ENCODE measurements at places on chromosomes 5 and 9.

GRCh38 chr5:40681363-40682153, 1.8 kb downstream of the PTGER4 start:
- DNase-seq = peak; percentile 54

GRCh38 chr5:141711687-141712086, 29.7 kb upstream of the ARAP3 start:
- DNase-seq = no peak

GRCh38 chr5:160640406-160640805, 211.6 kb downstream of the ATP10B start:
- no peak for DNase-seq

GRCh38 chr5:138661991-138662434, 86.8 kb upstream of the HSPA9 start:
- no peak for DNase-seq

- no peak for DNase-seq
These were observed 290.9 kb upstream of the RGMB start for GRCh38 chr5:98482321-98483300.

DNA sequence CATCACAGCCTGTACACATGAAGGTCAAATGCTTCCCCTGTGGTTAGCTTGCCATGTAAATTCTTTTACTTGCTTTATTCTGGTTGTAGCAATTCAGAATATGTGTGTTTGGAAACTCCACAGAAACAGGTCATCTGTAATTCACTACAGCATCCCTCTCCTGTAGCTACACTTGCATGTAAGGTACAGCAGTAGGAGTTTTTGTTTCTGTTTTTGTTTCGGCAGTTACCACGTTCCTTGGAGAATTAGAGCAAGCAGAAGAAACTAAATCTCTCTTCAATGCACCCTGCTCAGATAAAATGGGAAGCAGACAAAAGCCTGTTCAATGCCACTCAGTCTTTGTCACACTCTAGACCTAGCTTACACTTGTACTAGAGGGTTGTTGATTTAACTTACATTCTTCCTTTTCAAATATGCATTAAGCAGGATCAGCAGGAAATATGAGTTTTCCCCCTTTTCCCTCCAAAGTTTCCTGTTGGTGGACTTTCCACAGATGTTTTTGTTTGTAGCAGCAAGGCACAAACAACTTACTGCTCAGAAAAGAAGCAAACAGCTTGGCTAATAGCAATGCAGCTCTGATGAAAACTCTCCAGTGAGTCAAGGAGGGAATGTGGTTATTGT, 80.9 kb downstream of the YIPF5 start:
- DNase-seq = no peak

DNA sequence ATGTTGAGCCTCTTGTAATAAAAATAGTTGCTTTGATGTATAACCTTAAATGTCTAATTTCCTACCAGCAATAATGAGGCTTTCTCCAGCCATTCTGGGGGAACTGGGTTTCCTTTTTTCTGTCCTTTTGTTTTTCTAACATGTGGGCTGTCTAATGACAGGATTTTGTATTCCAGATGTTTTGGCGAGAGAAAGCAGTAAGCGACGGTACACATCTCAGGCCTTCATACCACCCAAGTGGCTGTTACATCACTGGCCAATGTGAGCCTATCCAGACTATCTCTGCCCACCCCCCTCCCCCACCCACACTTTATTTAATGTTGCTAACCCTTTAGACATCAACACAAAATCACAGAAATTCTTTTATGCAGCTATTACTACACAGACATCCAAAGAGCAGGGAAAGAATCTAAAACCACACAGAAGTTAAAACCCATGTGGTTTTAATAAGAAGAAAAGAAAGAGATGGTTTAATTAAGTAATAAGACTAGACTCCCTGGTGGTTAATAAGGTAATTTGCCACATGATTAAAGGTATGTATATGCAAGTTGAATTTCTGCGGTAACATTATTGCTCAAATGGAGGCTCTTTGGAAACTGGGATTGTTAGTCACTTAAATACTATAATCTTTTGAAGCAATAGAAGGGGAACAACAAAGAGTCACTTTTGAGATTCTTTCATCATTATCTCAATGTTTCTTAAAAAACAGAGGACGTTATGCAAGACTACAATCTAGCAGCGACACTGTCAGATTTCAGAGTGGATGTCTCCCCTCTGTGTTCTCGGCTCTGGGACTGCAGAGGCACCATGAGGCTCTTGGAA, 365.1 kb downstream of the ENC1 start:
- no peak for DNase-seq

DNA sequence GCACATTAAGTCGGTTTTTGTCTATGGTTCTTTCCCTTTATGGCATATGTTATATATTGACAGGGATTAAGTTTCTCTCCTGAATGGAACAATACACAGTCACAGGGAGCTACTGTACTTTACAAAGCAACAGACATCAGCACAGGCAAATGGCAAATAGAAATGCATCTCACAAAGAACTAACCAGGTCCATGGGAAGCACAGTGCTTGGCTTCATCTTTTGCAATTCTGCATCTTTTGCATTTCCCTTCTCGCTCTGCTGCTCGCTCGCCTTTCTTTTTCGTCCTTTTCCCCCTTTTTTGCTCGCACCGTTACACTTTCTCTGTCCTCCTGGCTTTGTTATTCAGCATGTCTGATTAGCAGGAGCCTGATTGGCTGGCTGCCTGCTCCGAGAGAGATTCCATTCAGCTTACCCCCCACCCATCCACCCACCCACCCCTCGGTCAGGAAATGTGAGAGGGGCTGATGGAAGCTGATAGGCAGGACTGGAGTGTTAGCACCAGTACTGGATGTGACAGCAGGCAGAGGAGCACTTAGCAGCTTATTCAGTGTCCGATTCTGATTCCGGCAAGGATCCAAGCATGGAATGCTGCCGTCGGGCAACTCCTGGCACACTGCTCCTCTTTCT, at the start of gene ADAMTSL1:
Gene ADAMTSL1, plus strand, starts transcription at position 502 of the 628 bp plus-strand sequence. Its CDS starts 80 bp downstream, at position 582.
- DNase-seq = no peak

- no peak for DNase-seq
These were observed 371.6 kb upstream of the CCNH start for GRCh38 chr5:87784311-87784710.

- DNase-seq = no peak
These were observed 196.4 kb downstream of the RFX3 start for GRCh38 chr9:3329361-3329760.

DNA sequence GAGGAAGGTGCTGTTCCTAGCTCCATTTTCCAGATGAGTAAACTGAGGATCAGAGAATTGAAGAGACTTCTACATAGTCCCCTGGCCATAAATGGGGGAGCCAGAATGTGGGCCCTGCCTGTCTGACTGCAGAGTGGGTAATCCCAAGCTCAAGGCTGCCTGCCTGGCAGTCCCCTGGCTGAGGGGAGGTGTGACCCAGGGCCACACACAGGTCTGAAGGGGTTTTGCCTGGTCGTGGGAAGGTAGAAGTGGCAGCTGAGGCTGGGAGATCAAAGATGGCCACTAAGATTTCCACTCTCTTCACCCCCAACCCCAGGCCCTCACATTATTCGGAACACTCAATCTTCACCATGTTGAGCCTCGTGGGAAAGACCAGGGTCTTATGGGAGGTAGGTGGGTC, 176.3 kb downstream of the MACROH2A1 start:
- no peak for DNase-seq

DNA sequence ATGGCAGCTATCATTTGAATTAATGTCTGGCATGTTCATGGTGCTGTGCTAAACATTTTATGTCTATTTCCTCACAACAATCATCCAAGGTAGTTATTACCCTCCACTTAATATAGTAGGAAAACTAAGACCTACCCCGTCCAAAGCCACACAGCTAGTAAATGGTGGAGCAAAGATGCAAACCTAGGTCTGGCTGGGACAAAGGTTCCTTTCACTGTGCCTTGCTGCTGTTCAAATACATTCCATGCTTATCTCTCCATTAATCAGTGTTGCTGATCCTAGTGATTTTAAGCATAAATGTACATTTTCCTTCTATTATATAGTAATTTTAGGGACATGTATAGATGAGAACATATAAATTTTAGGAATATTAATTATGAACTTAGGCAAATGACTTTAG, 38.7 kb downstream of the CCDC125 start:
- DNase-seq = no peak

- no peak for DNase-seq
These were observed 19.3 kb downstream of the ACO1 start for GRCh38 chr9:32403567-32404260.

- DNase-seq = no peak
These were observed 127.4 kb downstream of the PALM2AKAP2 start for GRCh38 chr9:109907400-109907799.

GRCh38 chr9:121059998-121060636, 10.0 kb upstream of the C5 start:
- peak; percentile 70 for DNase-seq

DNA sequence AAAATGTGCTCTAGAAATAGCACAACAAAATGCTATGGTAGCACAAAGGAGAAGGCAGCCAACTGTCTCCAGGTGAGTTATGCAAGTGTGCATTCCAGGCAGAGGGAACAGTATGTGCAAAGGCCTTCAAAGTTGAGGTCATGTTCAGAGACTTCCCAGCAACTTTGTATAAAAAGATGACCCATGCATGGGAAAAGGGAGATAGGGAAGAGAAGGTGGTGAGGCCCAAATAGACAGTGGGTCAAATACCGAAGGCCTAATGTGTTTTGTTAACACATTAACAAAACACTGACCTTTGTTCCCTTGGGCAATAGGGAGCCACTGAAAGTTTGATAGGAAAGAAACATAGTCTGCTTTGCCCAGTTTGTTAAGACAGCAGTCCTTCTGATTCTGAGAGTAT, 445.3 kb downstream of the EBF1 start:
- no peak for DNase-seq

- DNase-seq = no peak
These were observed 37.0 kb upstream of the RPS23 start for GRCh38 chr5:82314964-82315758.

DNA sequence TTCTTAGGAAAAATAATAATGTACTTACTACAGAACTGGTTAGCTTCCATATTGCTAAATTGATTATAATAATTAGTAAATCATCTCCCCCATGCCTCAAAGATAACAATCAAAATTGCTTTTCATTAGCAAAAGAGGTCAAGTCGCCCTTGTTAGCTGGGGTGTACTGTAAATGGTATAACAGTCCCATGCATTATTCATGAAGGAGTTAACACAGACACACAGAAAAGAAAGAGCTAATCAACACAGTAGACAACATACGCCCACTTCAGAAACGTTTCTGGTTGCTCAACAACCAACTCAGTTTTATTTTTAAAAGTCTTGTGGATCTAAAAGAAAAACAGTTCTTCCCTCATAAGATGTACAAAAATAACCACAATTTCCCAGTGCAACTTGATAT, 100.2 kb downstream of the MPDZ start:
- DNase-seq = no peak

- no peak for DNase-seq
These were observed 166.3 kb upstream of the FSTL4 start for GRCh38 chr5:133778636-133779035.

GRCh38 chr9:26801772-26802171, 90.8 kb downstream of the CAAP1 start:
- DNase-seq = no peak

- DNase-seq = no peak
These were observed 69.8 kb downstream of the FAM78A start for GRCh38 chr9:131206495-131206894.

DNA sequence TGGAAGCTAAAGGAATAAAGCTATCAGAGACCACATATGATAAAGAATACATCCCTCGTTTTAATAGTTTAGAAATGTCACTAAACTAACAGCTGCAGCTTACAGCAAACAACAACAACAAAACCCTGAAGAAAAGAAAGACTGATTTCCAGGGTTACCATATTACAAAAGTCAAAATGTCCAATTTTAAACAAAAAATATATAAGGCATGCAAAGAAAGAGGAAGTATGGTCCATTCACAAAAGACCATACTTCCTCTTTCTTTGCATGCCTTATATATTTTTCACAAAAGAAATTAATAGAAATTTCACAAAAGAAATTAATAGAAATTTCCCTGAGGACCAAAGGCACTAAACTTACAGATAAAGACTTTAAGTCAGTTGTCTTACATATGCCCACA, 354.2 kb downstream of the ARL15 start:
- DNase-seq = no peak

DNA sequence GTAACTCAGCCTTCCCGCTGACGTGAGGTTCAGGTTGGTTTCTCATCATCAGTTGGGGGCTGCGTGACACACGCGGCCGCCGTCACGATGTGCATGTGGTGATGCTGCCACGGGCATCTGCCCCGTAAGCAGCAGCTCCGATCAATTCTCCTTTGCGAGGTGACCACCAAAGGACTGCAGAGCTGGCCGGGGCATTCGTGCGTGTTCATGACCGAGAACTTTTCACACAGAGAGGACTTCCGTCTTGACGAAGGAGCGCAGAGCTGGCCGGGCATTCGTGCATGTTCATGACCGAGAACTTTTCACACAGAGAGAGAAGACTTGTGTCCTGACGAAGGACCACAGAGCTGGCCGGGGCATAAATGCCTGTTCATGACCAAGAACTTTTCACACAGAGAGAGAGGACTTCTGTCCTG, 3.8 kb upstream of the LCN1 start:
- DNase-seq = no peak

DNA sequence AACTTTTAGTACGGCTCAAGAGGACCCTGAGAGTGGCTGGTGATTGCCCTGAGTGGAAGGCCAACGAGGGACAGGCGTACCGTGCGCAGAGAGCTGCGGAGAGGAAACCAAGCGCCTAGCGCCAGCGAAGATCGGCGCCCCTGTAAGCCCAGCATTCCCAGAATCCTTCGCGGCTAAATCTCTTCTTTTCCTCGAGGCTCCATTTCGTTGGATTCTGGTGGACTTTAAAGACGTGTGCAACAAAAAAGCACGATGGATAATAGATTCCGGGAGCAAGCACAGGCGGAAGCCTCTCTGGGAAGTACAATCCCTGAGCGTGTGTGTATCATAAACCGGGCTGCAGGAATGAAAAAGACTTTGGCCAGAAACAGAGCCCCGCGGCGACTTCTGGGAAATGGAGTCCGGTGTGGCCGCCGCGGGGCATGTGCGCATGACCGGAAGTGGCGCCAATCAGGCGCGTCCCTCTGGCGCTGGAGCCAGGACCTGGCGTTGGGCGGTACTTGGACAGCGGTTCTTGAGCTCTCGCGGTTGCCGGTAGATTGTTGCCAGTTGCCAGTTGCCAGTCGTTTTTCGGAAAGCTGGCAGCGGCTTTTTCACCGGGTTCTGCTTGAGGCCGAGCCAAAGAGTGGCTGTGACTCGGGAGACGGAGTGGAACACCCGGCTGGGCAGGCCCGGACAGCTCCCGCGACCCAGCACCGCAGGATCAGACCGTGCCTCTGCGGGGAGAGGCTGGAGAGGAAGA, at the start of gene ZNF79:
Gene ZNF79, plus strand, starts transcription at position 449 of the 742 bp plus-strand sequence. CDS start 406 bp downstream, outside the sequence.
- DNase-seq = peak; percentile 89

GRCh38 chr5:136802383-136802782, 437.0 kb upstream of the TRPC7 start:
- DNase-seq = no peak

GRCh38 chr5:142660731-142661130, 25.2 kb downstream of the FGF1 start:
- DNase-seq = no peak
